Globus pallidus (tissue), 1 donor: ENCODE measurements at places on chromosomes 2 and 18.

- DNase-seq: no peak
Measured at GRCh38 chr2:105744909-105745853, at the start of gene NCK2. Gene NCK2 (plus strand): TSS chr2:105744912. CDS start chr2:105855064, 110,152 bp downstream.

DNA sequence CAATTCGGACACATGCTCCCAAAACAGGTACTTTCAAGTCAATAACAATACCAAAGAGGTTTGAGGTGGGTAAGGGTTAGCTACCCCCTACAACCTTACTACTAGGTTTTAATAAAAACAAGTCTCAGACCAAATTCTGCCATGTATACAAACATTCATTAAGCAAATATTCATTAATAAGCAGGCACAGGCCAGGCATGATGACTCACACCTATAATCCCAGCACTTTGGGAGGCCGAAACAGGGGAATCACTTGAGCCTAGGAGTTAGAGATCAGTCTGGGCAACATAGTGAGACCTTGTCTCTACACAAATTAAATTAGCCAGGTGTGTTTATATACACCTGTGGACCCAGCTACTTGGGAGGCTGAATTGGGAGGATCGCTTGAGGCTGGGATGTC lies 11.7 kb upstream of the ELAC1 start:
- no peak for DNase-seq

DNA sequence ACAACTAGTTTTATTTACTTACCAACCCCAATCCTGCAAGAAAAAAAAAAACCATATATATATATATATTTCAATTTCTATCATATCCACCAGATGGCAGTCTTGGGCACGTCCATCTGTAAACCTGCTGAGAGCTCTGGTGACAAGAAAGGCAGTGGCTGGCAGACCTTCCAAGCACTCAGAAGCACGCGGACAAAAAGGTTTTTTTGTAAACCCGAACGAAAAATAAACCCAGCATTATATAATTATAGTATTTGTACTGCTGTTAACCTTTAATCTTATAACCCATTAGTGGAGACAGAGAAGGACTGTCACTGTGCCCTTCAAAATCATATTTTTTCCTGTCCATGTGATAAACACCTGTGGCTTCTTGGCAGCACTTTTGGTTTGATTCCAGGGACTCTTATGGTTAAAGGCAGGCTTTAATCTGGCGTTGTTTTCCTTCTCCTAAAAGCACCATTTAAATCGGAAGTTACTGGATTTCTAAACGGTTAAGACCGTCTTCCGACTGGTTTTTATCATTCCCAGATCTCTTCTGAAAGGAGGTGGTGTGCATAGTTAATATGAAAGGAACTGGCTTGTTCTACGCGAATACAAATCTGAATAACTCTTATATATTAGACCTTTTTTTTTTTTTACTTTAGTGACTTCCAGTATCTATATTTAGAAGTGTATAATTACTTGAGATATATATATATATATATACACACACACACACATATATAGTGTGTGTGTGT lies 31.0 kb upstream of the SLC3A1 start:
- DNase-seq: peak; percentile 89

- no peak for DNase-seq
Measured at GRCh38 chr2:18824915-18825314, 235.5 kb upstream of the NT5C1B start.

GRCh38 chr2:230322561-230323384 lies 4.2 kb upstream of the SP140L start:
- no peak for DNase-seq

GRCh38 chr2:188282907-188283306 lies 8.8 kb upstream of the GULP1 start:
- no peak for DNase-seq

DNA sequence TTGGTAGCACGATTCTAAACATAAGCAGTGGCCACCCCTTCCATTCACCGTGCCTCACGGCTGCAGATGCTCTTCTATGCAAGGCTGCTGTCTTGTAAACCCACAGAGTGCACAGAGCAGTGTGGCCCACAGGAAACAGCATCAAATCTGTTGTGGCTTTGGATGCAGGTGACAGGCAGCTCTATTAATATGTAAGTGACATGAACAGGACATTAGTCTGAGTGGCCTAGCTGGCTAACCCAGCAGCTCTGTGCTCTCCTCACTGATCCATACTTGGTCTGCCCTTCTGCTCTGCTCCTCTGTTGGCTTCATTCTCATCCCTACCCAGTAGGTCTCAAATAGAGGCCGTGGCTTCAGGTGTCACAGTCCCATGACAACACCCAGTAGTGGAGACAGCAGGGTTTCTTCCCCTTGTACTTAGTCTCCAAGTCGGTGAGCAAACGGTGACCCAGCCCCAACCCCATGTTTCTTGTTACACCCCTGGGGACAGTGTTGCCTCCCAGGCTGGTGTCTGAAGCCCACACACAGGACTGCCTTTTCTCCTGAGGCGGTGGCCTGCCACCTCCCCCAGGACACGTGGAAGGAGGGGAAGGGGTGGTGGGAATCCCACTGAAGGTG lies 5.8 kb downstream of the SH3RF3 start:
- no peak for DNase-seq

DNA sequence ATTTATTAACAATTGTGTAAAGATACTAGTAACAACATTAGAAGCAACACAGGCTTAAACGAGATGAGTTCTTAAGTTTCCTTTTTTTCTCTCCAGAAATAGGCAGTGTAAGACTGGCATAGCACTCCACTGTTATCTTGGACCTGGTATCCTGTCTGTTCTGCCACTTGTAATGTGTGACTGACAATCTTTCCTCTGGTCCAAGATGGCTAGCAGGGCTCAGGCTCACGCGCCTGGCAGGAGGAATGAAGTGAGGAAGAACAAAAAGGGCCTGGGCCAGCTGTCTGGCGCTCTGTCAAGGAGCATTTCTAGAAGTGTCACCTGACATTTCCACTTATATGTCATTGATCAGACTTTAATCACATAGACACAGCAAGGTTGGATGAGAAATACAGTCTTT lies 31.6 kb upstream of the CCDC195 start:
- no peak for DNase-seq

DNA sequence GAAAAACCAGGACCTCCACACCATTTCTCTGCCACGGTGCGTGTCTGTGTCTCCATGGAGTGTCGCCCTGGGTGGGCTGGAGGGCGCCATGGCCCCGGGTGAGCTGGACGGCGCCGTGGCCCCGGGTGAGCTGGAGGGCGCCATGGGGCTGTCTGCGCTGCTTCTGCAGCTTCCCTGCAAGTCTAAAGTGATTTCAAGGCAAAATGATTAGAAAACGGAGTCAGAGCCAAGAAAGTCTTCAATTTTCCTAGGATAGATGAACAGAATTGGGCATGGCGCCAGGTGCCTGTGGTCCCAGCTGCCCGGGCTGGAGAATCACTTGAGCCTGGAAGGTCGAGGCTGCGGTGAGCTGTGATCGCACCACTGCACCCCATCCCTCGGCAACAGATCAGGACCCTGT lies 27.7 kb upstream of the NFATC1 start:
- no peak for DNase-seq

DNA sequence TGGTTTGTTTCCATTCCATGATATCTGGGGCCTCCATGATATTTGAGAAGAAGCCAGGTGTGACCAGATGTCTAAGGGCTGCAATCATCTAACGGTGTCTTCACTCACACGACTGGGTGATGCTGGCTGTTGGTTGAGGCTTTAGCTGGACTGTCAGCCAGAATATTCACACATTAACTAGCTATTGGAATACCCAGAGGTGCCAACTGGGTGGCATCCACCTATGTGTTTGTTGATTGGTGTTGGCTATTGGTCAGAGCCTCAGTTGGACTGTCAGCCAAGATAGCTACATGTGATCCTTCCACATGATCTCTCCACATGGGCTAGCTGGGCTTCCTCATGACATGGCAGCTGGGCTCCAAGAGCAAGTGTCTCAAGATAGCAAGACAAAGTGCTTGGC lies 117.4 kb downstream of the CDCA7 start:
- DNase-seq: no peak

DNA sequence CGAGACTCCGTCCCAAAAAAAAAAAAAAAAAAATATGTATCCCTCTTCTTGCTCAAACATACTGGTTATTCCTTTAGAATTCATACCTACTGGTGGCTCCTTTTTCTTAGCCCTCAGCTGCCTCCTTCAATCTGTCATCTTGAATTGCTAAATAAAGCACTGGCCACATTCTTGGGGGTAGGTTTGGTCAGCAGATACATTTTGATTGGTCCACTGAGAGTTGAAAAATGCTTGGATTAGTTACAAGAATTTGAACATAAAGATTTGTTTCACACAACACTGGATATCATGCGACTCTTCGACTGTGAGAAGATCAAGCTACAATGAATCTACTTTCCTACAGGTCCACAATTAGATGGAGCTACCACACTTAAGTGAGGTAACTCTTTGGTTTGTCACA lies 906.1 kb upstream of the SLC39A10 start:
- no peak for DNase-seq
